ENCODE measurements at places on chromosomes 4 and X.

- no peak for DNase-seq
Observed at GRCh38 chrX:123756320-123756719, 23.5 kb upstream of the THOC2 start.

DNA sequence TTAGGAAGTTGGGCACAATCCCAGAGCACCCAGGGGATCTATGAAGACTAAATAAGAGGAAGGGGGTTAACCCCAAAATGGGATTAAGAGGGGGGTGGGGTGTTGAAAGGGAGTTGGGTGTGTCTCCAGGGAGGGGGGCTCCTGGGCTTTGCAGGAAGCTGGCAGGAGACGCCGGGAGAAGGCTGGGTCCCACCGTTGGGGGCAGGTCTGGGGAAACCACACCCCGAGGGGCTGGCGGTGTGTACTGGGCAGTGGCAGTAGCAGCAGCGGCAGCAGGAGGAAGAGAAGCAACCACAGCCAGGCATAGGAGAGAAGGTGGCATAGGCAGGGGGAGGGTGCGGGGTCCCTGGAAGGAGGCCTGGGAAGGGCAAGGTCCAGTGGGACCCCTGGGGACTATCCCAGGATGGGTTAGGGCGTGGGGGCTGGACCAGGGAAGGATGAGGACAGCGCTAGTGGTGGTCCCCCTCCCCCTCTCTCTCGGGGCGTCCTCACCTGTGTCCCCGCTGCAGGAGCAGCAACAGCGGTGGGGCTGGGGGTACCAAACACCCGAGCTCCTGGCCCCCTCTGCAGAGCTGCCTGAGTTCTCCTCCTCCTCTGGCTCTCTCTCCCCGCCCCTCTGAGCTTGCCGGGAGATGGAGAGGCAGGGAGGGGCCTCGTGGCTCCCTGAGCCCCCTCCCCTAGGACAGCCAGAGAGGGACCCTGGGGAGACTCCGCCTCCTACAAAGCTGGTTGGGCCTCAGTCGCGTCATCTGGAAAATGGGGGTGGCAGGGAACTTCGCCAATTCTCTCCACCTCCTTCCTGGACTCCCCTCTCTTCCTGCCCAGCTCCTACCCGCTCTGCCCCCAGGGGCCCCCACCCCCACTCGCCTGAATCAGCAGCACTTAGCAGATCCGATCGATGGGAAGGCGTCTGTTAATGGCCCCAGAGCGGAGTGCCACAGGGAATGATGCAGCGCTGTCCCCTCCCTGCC is at the start of gene KCND1:
Gene KCND1 (minus strand): TSS at position 596 of the 971 bp plus-strand sequence. CDS start 1,573 bp downstream, outside the sequence.
- DNase-seq = no peak

GRCh38 chr4:40058854-40059253 is 2.2 kb downstream of the N4BP2 start:
- no peak for DNase-seq

DNA sequence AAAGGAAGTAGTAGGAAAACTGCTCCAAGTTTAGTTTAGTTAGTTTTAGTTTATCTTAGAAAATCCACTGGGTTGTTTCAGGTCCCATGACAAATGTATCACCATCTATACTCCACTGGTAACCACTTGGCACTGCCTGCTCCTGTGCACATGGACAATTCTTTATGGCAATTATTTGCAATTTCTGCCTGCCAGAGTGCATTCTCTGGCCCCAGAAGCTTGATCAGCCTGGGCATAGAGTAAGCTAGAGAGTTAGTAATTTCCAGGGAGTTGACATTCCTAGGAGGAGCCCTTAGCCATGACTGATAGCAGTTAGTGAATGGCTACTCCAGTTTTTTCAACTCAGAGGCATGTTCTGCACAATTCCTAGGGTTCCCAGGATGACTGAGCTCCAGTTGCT is 203.2 kb upstream of the FGF13 start:
- no peak for DNase-seq

GRCh38 chr4:81555489-81555888 is 83.8 kb upstream of the RASGEF1B start:
- DNase-seq = no peak

GRCh38 chr4:40843696-40844095 is 93.9 kb downstream of the NSUN7 start:
- DNase-seq = no peak

DNA sequence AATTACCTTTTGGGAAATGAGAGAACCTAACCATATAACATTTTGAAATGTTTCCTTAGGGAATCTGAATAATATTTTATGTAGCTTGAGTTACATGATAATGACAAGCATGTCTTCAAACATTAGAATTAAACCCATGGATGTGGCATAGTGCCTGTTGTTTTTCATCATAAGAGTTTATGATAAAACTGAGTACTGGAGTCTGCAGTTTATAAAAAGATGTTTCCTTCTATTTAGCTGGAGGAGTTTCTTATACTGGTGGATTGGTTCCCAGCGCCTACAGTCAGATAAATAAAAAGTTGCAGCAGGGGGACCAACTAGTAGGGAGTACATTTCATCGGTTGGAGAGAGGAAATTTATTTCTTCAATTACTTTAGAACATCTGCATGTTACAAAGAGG is 70.1 kb upstream of the PCDH18 start:
- DNase-seq = no peak

- DNase-seq = no peak
Observed at GRCh38 chr4:13865871-13866669, 238.5 kb upstream of the BOD1L1 start.

DNA sequence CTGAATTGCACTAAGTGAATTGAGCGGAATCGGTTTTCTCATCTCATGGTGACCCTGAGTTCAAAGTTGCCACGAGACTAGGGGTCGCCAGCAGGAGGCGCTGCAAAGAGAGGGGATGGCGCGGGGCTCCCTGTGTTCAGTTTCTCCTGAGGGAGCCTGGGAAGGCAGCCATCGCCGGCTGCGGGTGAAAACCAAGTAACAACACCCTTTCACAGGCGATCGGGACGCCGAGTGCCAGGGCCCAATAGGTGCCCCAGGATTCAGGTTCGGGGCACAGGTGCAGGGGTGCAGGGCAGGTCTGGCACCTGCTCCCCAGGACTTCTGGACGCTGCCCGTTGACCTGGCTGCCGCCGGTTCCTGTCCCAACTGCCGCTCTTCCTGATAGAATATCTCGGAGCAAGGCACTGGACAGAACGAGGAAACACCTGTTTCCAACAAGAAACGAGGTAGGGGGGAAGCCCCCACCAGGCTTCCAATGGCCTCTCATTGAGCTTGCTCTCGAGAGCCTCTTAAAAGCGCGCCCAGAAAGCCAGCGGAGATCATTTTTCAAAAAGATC is 1.1 kb upstream of the FGF16 start:
- no peak for DNase-seq

- no peak for DNase-seq
Observed at GRCh38 chr4:14315129-14315528, 687.2 kb upstream of the CPEB2 start.

GRCh38 chr4:151670843-151671242 is 90.0 kb downstream of the GATB start:
- DNase-seq = no peak

- no peak for DNase-seq
Observed at GRCh38 chr4:56768763-56769162, 52.7 kb downstream of the SPINK2 start.

GRCh38 chr4:38872620-38873019 is 5.0 kb downstream of the FAM114A1 start:
- no peak for DNase-seq

DNA sequence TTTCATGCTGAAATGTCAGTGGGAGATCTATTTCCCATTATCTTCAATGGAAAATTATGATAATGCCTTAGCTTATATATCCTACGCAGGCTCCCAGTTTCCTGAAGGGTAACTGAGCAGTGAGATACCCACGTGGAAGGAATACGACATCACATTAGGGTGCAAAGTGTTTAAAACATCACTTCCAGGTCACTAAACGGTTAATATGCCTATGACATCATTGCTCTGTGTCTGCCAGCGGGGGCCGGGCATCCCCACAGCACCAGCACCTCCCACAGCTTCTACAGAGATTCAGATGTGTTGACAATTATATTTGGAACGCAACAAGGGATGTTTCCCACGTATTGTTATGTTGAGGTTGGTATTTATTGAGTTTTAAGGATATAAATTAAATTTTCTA is 27.1 kb downstream of the TMEM271 start:
- DNase-seq = no peak

- DNase-seq = no peak
Observed at GRCh38 chr4:150567070-150567469, 14.9 kb upstream of the MAB21L2 start.

DNA sequence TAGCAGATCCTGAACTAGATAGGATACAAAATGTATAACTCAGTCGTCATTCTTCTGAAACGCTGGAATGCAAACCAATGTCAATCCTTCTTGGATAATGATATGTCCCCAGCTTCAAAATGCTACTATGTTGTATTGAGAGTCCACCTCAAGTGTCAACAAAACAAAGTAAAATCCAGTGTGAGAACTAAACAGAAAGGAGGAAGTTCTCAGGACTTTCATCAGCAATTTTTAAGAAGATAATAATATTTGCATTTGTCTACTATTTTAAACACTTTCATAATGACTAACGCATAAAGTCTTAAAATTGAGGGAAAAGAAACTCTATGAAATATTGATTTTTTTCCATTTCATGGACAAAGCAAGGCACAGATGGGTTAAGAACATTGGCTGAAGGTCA is 36.3 kb downstream of the SOD3 start:
- no peak for DNase-seq

GRCh38 chr4:42625329-42625728 is 31.6 kb downstream of the ATP8A1 start:
- DNase-seq = no peak

- DNase-seq = no peak
Observed at GRCh38 chr4:93334003-93334402, 494.6 kb upstream of the ATOH1 start.

DNA sequence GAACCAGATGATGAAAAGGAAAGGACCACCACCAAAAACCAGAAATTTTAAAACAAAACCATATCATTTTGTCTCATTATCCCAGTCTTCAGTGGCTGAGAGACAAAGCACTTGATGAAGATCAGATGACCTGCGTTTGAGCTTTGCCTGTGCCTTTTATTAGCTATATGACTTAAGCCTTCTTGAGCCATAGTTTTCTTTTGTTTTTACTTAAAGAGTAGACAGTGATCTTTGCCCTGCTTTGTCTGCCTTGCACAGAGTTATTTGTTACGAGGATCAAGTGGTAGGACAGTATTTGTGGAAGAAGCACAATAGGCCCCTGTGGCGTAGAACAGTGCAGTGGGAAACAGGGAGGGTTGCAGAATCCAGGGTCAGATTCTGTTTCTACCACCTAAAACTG is 89.9 kb downstream of the SLC10A6 start:
- DNase-seq = no peak

DNA sequence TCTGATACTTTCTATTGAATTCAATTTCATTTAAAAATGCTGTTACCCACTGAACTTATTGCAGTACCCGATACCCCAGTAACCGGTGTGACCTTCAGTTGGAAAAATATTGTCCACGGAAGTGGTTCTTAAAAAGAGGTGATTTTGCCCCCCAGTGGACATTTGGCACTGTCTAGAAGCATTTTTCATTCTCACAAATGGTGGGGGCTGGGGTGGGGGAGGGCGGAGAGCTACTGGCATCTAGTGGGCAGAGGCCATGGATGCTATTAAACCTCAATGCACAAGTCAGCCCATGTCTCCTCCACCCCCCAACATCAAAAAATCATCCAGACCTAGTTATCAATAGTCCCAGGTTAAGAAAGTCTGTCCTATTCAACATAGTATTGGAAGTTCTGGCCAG is 19.6 kb upstream of the CHM start:
- DNase-seq = no peak

DNA sequence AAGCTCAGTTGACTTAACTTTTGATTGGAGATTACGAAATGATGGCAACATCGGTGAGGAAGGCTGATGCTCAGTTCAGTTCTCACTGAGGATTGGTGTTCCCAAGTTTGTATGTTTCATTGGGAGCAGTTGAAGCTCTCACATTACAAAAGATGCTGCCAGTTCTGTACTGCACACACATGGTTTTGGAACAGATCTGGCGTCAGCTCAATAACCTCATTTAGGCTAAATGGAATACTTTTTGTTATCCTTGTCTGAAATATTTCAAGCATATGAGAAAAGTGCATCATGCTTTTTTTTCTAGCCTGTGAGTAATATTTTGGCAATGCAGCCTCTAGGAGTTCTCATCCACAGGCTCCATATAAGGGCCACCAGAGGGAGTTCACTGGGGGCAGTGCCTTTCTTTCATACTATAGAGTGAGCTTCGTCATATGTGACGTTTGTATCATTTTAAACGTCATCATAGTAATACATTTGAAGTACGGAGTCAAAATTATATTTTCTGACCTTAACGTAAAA is 4.1 kb downstream of the ENPEP start:
- no peak for DNase-seq

- no peak for DNase-seq
Observed at GRCh38 chr4:86991994-86992393, 57.2 kb downstream of the AFF1 start.

GRCh38 chr4:609400-610050 is 15.8 kb upstream of the PDE6B start:
- no peak for DNase-seq

DNA sequence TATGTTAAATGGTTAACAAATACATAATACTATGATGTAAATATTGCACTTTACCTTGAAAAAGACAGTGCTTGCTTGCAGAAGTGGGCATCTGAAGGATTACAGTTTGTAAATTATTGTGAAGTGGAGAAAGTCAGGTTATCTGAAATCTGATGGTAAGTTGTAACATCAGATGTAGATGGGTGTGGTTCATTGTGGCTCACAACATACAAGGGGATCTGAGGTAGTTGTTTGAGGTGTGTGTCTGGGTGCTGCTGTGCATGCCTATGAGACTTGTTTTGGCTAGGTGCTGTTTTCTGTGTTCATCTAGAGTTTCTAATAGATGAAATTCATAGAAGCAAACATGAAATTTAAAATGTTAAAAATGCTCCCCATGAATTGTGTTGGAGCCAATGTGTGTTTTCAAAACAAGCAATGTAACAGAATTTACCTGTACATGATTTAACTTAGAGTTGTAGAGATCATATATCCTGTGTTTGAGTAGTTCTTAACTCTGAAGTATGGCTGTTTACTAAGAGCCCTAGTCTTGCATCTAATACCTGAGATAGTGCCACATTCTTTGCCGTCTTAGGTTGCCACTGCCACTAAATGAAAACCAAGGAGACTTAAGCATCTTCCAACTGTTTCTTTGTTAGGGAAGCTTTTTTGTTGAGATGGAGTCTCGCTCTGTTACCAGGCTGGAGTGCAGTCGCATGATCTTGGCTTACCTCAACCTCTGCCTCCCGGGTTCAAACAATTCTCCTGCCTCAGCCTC is 11.9 kb upstream of the NDUFC1 start:
- no peak for DNase-seq

GRCh38 chr4:175499735-175500352 is 312.2 kb downstream of the GPM6A start:
- no peak for DNase-seq

GRCh38 chr4:140252141-140252741 is 98.3 kb upstream of the MAML3 start:
- DNase-seq = no peak

- no peak for DNase-seq
Observed at GRCh38 chr4:48093991-48094416, 40.0 kb downstream of the TXK start.

DNA sequence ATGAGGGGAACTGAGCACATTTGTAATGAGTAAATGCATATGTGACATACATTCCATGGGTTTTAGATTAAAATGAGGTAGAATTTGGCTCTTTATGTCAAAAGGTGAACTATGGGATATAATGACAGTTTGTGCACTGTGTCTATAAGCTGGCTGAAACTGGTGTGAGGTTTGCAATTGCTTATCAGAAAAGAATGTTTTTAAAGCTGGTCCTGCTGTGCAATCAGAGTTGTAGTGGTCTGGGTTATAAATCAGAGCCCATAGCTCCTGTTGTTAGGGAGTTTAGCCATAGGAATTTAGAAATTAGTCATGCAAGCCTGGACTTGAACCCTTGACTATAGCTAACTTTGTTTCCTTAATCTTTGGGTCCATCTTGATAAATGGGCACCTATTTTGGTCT is 23.1 kb upstream of the GATB start:
- no peak for DNase-seq
